ENCODE measurements at places on chromosomes 3 and 15. TPM values are rescaled to one million over a fixed set of nuclear protein-coding genes. Genes with fewer than 3 reads are reported as not detected.

- no peaks in the 10 kb centered on the region for H3K36me3 ChIP-seq
- H3K27ac ChIP-seq: no peak overlapping the region
- H3K27me3 ChIP-seq: no peaks in the 10 kb centered on the region
- no peak overlapping the region for H3K4me3 ChIP-seq
- H3K4me1 ChIP-seq: no peaks in the 10 kb centered on the region
- DNase-seq: no peak
Measured at GRCh38 chr3:28268989-28269388, 27.6 kb downstream of the CMC1 start.

Gene SKIL
- total RNA-seq: 53.6 TPM

DNA sequence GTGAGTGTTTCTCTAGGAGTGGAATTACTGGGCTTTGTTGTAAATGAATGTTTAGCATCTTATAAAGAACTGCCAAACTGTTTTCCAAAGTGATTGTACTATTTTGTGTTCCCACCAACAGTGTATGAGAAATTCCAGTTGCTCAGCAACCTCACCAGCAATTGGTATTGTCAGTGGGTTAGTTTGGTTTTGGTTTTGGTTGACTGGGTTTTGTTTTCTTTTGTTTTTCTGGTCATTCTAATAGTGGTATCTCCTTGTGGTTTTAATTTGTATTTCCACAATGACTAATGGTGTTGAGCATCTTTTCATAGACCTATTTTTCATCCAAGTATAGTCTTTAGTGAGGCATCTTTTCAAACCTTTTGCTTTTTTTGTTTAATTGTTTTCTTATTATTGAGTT, 27.1 kb downstream of the FILIP1L start:
- H3K27ac ChIP-seq: no peak overlapping the region
- H3K36me3 ChIP-seq: no peaks in the 10 kb centered on the region
- H3K27me3 ChIP-seq: no peaks in the 10 kb centered on the region
- H3K4me3 ChIP-seq: no peak overlapping the region
- H3K4me1 ChIP-seq: no peaks in the 10 kb centered on the region
- DNase-seq: no peak

Gene GTPBP8
- total RNA-seq: 50.7 TPM

GRCh38 chr15:43277231-43277823, 10.6 kb upstream of the TGM5 start:
- H3K4me1 ChIP-seq: no peaks in the 10 kb centered on the region
- H3K4me3 ChIP-seq: no peak overlapping the region
- no peak overlapping the region for H3K27ac ChIP-seq
- H3K27me3 ChIP-seq: no peaks in the 10 kb centered on the region

GRCh38 chr15:84606653-84607120, 5.9 kb downstream of the ZSCAN2 start:
- no peak overlapping the region for H3K27ac ChIP-seq
- H3K27me3 ChIP-seq: no peaks in the 10 kb centered on the region
- no peak overlapping the region for H3K4me3 ChIP-seq
- no peaks in the 10 kb centered on the region for H3K4me1 ChIP-seq

GRCh38 chr3:63493101-63493500, 159.4 kb upstream of the SNTN start:
- H3K36me3 ChIP-seq: no peaks in the 10 kb centered on the region
- H3K4me3 ChIP-seq: no peak overlapping the region
- no peaks in the 10 kb centered on the region for H3K27me3 ChIP-seq
- H3K4me1 ChIP-seq: no peaks in the 10 kb centered on the region

All from testis (tissue), 5 donors.